NCI-H2171 treated with DMSO at 0.1 percent for 48 hours (cell line): ENCODE measurements at places on chromosomes 6 and 20.

- DNase-seq, result no peak
Measured at GRCh38 chr6:146358431-146359046, 185.1 kb upstream of the RAB32 start.

DNA sequence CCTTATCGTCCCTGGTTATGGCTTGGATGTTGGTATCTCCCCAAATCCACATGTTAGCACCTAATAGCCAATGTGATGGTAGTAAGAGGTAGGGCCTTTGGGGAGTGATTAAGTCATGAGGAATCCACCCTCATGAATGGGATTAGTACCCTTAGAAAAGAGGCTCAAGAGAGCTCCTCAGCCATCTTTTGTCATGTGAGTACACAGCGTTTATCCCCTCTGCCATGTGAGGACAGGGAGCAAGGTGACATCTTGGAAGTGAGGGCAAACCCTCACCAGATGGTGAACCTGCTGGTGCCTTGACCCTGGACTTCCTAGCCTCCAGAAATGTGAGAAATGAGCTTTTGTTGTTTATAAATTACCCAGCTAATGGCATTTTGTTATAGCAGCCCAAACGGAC lies 16.1 kb upstream of the SIRPB2 start:
- DNase-seq, result no peak

DNA sequence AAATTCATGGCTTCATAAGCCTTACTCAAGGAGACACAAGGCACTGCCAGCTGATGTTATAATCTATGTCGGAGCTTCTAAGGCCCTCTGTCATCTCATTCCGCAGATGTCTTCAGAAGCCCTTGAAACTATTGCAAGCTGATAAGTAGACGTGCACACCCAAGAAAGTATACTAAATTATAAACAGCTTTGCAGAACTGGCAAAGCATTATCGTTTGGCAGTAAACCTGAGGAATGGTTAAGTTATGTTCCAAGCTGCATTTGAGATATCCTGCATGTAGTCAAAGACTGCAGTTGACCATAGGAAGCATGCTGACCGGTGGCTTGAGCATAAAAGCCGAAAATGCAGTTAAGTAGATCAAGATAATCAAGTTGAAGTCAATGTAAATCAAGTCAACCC lies 425.8 kb upstream of the SOX4 start:
- no peak for DNase-seq

- no peak for DNase-seq
Measured at GRCh38 chr6:142913511-142914047, 31.4 kb downstream of the HIVEP2 start.

- DNase-seq, result no peak
Measured at GRCh38 chr6:8837343-8837742, 402.0 kb upstream of the SLC35B3 start.

- no peak for DNase-seq
Measured at GRCh38 chr6:101760843-101761621, 367.5 kb downstream of the GRIK2 start.

- DNase-seq, result no peak
Measured at GRCh38 chr6:135419162-135419561, 78.4 kb downstream of the AHI1 start.

GRCh38 chr6:142332393-142333098 lies 30.7 kb downstream of the ADGRG6 start:
- DNase-seq, result no peak
